Karpas-422 (cell line): ENCODE measurements at places on chromosomes 5 and 9. TPM values are rescaled to one million over a fixed set of nuclear protein-coding genes. Genes with fewer than 3 reads are reported as not detected.

DNA sequence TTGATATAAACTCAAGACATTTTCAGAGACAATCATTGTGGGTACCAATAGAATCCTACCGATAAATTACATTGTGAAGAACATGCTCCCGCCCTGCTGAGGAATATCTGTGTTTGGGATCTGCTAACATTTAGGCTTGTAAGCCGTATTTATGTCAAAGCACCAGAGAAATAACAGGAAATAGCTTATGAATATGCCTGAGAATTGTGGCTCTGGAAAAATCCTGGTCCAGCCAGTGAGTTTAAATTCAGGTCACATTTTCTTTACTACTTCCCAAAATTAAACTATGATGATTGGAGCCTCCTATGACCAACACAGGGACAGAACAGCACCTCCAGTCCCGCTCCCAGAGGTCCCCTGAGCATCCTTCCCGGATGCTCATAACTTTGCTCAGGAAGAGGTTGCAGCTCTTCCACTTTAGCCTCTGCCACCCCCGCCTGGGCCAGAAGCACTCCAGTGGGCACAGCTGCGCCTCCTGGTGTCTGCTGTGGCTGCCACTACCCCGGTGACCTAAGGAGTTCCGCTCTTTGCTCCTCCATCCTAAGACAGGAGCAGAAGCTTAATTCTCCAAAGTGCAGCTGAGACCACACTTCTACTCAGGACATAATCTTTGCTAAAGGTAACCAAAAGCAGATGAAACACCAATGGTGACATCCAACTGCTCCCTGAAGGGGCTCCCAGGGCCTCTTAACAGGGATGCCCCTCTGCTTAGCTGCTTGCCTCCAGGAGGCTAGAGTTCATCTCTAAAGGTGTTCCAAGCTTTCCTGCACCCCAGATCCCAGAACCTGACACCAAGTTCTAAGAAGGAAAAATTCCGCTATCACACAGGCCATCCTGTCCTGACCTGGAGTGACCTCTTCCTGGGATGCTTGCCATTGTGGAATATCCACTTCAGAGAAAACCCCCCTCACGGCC, 58.8 kb downstream of the SLC1A1 start:
- H3K36me3 ChIP-seq: no peaks in the 10 kb centered on the region
- H3K27me3 ChIP-seq: no peaks in the 10 kb centered on the region
- H3K4me3 ChIP-seq: no peak overlapping the region
- no peaks in the 10 kb centered on the region for H3K4me1 ChIP-seq
- H3K27ac ChIP-seq: no peak overlapping the region

GRCh38 chr5:109529520-109529919, 119.7 kb upstream of the PJA2 start:
- H3K4me3 ChIP-seq: no peak overlapping the region
- H3K4me1 ChIP-seq: no peaks in the 10 kb centered on the region
- H3K27ac ChIP-seq: no peak overlapping the region

GRCh38 chr9:96135753-96136290, 166.2 kb downstream of the HSD17B3 start:
- H3K4me1 ChIP-seq: peaks cover 8% of the 10 kb centered on the region
- H3K4me3 ChIP-seq: no peak overlapping the region

- H3K27ac ChIP-seq: no peak overlapping the region
- no peaks in the 10 kb centered on the region for H3K36me3 ChIP-seq
- DNase-seq: no peak
- H3K4me3 ChIP-seq: no peak overlapping the region
Measured at GRCh38 chr5:10329820-10330481, 22.2 kb upstream of the CMBL start.

GRCh38 chr5:1300581-1301083, 5.8 kb upstream of the TERT start:
- DNase-seq: no peak
- H3K4me3 ChIP-seq: no peak overlapping the region
- peaks cover 11% of the 10 kb centered on the region for H3K4me1 ChIP-seq
- no peaks in the 10 kb centered on the region for H3K27me3 ChIP-seq
- H3K36me3 ChIP-seq: no peaks in the 10 kb centered on the region
- H3K27ac ChIP-seq: no peak overlapping the region

DNA sequence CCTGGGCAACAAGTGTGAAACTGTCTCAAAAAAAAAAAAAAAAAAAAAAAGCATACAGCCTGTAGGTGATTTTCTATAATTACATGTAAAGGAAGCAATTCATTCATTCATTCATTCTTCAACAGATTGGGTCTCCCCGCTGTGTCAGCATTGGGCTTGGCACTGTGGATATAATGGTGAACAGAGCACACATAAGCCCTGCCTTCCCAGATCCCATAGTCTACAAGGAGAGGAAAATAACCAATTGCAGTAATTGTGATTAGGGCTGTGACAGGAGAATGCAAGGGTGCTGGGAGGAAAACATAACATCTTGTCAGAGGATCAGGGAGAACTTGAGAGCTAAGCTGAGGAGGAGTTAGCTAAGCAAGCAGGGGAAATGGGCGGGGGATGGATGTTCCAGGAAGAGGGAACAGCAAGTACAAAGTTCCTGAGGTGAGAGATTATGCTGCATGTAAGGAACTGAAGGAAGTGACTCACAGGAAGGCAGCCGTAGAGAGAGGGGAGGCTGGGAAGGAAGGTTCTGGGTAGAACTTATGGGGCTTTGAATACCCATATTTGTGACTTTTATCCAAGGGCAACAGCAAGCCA, 24.0 kb upstream of the KLF9 start:
- no peak overlapping the region for H3K4me3 ChIP-seq
- H3K36me3 ChIP-seq: no peaks in the 10 kb centered on the region
- H3K27ac ChIP-seq: no peak overlapping the region

GRCh38 chr9:33868440-33868973, 51.5 kb downstream of the UBE2R2 start:
- DNase-seq: no peak
- H3K4me1 ChIP-seq: peaks cover 51% of the 10 kb centered on the region
- no peak overlapping the region for H3K27ac ChIP-seq

GRCh38 chr9:75918154-75918553, 27.7 kb downstream of the PCSK5 start:
- H3K4me3 ChIP-seq: no peak overlapping the region
- no peak for DNase-seq
- H3K27me3 ChIP-seq: no peaks in the 10 kb centered on the region
- no peaks in the 10 kb centered on the region for H3K36me3 ChIP-seq
- H3K27ac ChIP-seq: no peak overlapping the region
- H3K4me1 ChIP-seq: no peaks in the 10 kb centered on the region

DNA sequence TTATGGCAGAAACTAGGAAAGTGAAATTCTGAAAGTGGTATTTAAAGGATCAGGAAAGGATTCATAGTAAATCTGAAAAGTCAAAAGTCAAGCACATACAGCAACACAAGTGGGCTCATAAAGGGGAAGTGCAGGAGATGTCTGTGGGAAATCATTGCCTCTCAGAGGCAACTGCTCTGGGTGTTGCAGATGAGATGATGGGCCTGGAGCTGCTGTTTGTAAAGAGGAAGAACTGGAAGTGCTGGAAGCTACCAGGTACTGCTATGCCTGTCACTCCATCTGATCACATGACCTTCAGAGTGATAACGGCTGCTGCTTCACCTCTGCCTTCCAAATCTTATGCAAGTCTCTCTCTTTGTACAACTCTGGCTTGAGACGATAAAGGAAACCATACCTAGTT, 55.9 kb downstream of the ADRB2 start:
- H3K4me3 ChIP-seq: no peak overlapping the region
- no peaks in the 10 kb centered on the region for H3K4me1 ChIP-seq
- H3K27ac ChIP-seq: no peak overlapping the region

- H3K4me3 ChIP-seq: no peak overlapping the region
- no peak overlapping the region for H3K27ac ChIP-seq
- no peaks in the 10 kb centered on the region for H3K4me1 ChIP-seq
Measured at GRCh38 chr5:80781356-80781755, 126.6 kb upstream of the DHFR start.

- no peaks in the 10 kb centered on the region for H3K27me3 ChIP-seq
- no peak overlapping the region for H3K4me3 ChIP-seq
- peaks cover 42% of the 10 kb centered on the region for H3K36me3 ChIP-seq
- H3K4me1 ChIP-seq: peaks cover 4% of the 10 kb centered on the region
- no peak for DNase-seq
- H3K27ac ChIP-seq: no peak overlapping the region
Measured at GRCh38 chr5:32595118-32595517, 9.8 kb downstream of the SUB1 start.

- peaks cover 37% of the 10 kb centered on the region for H3K36me3 ChIP-seq
- peak overlapping the region; percentile 91 for H3K27ac ChIP-seq
- DNase-seq: no peak
- peaks cover 42% of the 10 kb centered on the region for H3K4me1 ChIP-seq
- peak overlapping the region; percentile 89 for H3K4me3 ChIP-seq
Measured at GRCh38 chr5:163459462-163459818, 462 bp downstream of the NUDCD2 start.

DNA sequence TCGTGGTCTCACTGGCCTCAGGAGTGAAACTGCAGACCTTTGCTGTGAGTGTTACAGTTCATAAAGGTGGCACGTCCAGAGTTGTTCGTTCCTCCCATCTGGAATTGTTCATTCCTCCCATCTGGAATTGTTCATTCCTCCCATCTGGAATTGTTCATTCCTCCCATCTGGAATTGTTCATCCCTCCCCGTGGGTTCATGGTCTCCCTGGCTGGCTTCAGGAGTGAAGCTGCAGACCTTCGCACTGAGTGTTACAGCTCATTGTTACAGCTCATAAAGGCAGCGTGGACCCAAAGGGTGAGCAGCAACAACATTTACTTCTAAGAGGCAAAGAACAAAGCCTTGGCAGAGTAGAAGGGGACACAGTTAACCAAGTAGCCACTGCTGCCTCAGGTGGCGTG, 69.1 kb downstream of the GCNT1 start:
- no peaks in the 10 kb centered on the region for H3K36me3 ChIP-seq
- H3K27ac ChIP-seq: no peak overlapping the region
- H3K27me3 ChIP-seq: no peaks in the 10 kb centered on the region

GRM6 gene
- total RNA-seq: not detected in 2 replicates

SLC34A1 gene
- not detected in 2 replicates for total RNA-seq

ERAP2 gene
- 33.7 and 60.5 TPM in 2 replicates for total RNA-seq

SLU7 gene
- 44.2 and 65.3 TPM in 2 replicates for total RNA-seq

LRRTM2 gene
- 0.25 TPM in 1 of 2 replicates, not detected in the other for total RNA-seq

FAM151B gene
- total RNA-seq: 0.36 and 0.60 TPM in 2 replicates

CEP120 gene
- total RNA-seq: 21.9 and 48.9 TPM in 2 replicates

GAS1 gene
- 0.15 and 1.2 TPM in 2 replicates for total RNA-seq

ADAMTS6 gene
- total RNA-seq: 2.6 TPM in 2 replicates

HACD4 gene
- 0.83 and 2.9 TPM in 2 replicates for total RNA-seq

TLX3 gene
- not detected in 2 replicates for total RNA-seq

SPINK5 gene
- not detected in 2 replicates for total RNA-seq

CD72 gene
- 5.6 and 7.8 TPM in 2 replicates for total RNA-seq

GRXCR2 gene
- total RNA-seq: not detected in 2 replicates

OBP2B gene
- not detected in 2 replicates for total RNA-seq

SEMA5A gene
- not detected in 2 replicates for total RNA-seq

SAXO1 gene
- not detected in 2 replicates for total RNA-seq

C9 gene
- not detected in 2 replicates for total RNA-seq

DAB2 gene
- not detected in 2 replicates for total RNA-seq
